Breast epithelium (tissue), 4 donors: ENCODE measurements at places on chromosomes 16 and 17.

GRCh38 chr16:48590476-48590875, 19.5 kb downstream of the N4BP1 start:
- DNase-seq: no peak

DNA sequence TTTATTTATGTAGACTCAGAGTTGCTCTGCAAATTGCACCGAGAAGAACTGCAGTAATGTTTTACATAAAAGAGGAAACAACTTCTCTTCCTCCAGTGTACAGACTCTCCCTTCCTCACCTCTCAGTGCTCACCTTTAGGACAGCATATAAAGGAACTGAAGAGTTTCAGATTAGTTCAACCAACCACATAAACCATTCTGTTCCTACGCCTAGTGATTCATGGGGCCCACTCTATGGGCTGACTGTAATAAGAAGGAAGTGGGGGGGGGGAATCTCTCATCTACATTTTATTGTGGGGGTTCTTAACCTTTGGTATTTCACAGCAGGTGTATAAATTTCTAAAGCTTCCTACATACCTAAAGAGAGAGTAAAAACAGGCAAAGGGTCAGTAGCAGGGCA, 18.3 kb downstream of the ZSWIM7 start:
- no peak for DNase-seq

DNA sequence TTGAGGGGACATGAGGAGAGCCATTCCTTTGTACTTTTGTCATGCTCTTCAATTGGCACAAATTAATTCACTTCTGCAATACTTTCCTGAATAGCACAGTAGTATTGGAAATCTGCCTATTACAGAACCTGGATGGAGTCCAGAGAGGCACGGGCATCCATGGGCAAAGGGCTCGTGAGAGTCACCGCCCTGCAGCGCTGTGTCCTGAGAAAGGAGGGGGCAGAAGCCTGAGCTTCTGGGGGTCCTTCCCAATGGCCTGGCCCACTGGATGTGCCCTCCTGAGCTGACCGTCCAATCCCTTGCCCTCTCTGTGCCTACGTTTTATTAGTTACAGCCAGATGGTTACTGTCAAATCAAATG, 3.5 kb downstream of the G6PC1 start:
- no peak for DNase-seq

- DNase-seq: no peak
These were observed 857 bp downstream of the TMC8 start for GRCh38 chr17:78131172-78132083.

GRCh38 chr17:17090642-17091103, 48.4 kb downstream of the MPRIP start:
- no peak for DNase-seq

- no peak for DNase-seq
These were observed 511.5 kb downstream of the TOX3 start for GRCh38 chr16:52035436-52035835.

DNA sequence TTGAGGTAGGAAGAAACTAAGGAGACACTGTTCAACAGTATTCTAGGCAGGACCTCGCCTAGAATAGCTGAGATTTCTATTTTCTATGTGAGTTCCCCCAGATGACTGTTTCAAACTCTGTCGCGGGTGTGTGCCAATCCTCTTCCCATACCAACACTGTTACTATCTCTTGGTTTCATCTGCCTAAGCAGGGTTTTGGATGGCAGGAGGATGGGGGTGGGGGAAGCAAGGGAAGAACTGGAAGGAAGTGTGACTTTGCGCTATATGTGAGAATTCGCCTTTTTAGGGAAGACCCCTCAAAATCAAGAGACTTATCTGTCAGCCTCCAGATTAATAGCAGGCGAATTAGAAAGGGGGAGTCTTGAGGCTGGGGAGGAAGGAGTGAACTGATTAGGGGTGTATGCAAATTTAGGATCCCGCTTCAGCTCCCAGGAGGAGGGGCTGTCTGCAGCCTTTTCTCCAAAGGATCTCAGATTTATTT, 521 bp upstream of the G6PC3 start:
- no peak for DNase-seq

DNA sequence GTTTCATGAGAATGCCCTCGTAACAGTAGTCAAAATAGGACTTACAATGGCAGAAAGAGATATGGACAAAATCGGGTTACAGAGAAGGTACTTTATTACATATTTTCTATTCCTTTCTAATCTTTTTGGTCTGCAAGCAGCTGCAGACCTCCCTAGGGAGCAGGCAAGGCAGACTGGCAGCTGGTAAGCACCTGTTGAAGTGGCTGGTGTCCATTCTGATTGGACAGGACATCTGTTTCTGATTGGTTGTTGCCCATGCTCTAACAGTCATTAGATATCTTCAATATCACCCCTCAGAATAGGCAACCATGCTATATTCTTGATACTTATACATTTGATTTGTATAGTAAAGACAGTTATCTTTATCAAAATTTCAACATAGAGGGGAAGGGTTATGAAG, 606.3 kb downstream of the KCNJ2 start:
- DNase-seq: no peak

GRCh38 chr16:15035163-15035729, 20.6 kb downstream of the NTAN1 start:
- no peak for DNase-seq

DNA sequence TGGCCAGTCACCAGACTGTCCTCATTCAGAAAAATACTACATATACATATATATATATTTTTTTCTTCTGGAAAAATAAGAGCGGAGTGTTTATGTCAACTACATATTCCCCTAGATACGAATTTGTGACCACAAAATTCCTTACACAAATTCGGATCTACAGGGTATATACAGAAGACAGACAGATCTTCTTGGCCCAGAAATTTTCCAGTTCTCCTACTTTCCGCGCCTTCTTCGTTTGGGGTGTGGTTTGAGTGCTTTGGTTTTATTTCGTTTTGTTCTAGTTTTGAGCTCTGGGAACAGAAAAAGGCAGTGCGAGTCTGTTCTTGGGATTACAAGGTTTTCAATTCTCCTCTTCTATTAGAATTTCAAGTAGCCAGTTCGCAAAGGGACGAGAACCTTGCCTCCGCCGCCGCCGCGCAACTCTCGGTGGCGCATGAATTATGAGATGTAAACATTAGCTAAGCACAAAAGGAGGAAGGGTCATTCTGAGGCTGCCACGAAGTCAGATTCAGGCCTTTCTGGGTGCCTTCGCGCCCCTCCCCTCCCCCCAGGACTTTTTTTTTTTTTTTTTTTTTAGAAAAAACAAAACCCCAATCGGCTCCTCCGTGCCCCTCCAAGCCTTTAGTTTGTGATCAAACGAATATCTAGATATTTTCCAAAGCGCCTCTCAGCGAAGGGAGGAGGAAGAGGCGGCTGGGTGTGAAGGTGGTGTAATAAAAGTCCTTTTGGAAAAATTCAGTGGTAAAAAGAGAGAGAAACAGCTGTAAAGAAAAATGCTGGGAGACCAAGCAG, 1.8 kb upstream of the HOXB4 start:
- DNase-seq: no peak

DNA sequence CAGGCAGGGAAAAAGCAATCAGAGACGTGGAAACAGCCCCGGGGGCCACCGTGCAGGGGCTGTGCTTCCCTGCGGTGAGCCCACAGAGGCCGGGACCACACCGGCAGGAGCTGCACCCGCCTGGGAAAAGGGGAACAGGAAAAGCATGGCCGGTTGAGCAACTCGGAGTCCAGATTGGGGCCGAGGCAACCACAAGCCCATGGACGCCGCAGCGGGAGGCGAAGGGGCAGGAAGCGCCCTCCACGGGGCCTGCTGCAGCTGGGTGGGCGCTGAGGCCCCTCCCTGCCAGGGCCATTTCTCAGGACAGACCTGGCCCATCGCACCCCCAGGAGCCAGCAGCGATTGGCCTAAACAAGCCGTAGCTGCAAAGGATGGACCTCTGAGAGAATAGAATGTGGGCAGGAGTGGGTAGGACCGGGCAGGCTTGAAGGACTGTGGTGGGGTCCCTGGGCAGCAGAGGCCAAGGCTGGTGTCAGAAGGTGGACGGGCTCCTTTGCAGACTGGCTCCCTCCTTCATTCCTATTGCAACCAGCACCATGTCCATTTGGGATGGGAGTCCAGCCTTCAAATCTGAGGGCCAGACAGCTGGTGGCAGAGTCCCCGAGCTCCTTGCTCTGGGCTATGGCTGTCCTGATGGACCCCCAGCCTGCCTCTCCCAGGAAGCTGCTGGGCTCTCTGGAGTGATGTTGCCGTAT, 30.4 kb downstream of the COX4I1 start:
- no peak for DNase-seq

- DNase-seq: no peak
These were observed 93.8 kb downstream of the CDC27 start for GRCh38 chr17:47095268-47095667.

DNA sequence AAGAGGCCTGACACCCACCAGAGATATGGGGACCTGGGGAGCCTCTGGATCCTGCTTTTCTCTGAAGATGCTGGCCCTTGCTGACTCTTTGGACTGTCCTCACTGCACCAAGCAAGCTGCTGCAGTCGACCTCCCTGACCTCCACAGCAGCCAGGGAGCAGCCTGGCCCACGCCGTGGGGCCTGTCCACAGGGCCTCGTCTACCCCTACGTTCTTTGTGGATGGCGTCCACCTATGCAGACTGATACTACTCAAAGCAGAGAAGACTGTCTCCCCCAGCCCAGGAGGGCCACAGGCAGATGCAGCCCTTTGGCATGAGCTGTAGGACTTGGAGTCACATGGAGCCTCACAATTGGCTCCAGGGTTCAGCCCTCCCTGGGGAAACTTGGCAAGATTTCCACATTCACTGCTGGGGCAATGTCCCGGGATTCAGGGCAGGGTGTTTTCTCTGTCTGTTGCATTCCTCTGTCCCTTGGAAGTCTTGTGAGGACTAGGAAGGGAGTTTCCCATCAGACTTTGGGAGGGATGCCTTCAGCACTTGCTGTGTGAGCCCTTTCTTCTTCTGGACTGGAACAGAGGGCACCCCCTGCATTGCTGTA, 152.2 kb downstream of the NTN1 start:
- DNase-seq: no peak

DNA sequence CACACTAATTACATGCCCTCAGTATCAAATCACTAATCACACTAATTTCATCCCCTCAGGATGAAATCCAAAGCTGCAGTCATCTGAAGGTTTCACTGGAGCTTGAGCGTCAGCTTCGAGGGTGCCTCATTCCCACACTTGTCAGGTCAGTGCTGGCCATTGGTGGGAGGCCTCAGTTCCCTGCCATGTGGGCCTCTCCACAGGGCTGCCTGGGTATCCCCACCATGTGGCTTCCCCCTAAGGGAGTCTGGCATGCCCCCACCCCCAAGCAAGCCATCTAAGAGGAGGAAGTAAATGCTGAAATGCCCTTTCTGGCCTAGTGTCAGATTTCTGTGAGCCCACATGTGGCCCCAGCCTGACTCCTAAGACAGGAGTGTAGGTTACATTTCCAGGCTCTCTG, 78.6 kb upstream of the CDH5 start:
- no peak for DNase-seq
